Left cardiac atrium (tissue), 4 donors: ENCODE measurements at places on chromosomes 5 and 9. TPM values are rescaled to one million over a fixed set of nuclear protein-coding genes. Genes with fewer than 3 reads are reported as not detected.

LVRN gene
- total RNA-seq = 0.65 TPM

CDO1 gene
- total RNA-seq = 12.9 TPM

PRR16 gene
- 4.7 TPM for total RNA-seq

DNA sequence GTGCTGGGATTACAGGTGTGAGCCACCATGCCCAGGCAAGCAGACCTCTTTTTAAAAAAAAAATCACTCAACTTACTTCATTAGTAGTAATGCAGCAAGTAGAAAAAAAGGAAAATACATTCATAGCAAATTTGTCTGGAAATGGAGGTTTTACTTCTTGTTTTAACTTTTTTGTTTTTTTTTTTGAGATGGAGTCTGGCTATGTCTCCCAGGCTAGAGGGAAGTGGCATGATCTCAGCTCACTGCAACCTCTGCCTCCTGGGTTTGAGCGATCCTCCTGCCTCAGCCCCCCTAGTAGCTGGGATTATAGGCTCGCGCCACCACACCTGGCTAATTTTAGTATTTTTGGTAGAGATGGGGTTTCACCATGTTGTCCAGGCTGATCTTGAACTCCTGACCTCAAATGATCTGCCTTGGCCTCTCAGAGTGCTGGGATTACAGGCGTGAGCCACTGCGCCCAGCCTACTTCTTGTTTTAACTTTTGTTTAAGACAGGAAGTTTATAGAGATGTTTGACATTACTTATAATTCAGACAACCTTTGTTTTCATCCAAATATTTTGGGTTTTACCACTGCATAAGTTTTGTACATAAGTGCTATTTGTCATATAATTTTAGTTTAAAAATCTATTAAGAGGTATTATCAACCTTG, 26.5 kb downstream of the UBE2R2 start:
- DNase-seq = no peak

DNA sequence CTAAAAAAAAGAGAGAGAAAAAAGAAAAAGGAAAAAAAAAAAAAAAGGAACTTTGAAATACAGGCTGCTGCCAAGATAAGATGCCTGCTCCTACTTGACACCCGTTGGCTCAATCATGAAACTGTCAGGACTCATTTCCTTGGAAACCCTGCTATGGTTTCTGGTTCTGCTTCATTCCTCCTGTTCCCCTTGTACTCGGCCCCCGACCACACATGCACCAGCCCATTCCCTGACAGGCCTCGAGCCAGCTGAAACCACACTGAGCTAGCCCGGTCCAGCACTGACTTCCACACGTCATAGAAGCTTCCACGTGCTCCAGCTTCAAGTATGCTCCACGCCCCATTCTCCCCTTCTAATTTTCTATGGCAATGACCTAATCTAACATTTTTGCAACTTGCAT, 93.2 kb downstream of the MYO10 start:
- DNase-seq = no peak

DNA sequence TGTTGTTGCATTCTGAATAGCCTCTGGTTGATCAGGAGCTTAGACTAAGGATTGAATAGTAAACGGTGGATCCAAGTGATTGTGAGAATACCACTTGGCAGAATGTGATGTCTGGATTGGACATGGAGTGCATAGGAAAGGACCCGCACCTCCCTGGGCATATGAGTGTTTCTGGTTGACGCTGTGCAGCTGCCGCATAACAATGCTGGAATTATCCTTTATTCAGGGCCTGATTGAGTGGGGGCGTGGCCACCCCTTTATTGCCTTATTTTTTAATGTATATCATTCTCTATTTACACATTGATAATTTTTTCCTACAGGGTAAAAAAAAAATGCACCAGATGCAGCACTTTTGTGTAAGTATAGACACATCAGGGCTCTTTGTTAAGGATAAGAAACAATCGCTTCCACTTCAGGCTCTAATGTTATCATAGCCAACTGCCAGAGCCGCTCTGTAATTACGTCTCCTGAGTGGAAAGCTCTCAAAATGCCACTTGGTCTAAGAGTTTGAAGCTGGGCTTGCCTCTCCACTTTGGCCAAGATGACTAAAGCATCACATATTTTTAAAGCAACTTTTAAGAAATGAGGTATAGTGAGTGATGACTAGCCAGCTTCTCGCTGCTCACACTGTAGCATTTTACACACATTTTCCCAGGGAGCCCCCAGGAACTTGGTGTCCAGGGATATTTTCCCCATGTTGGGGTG, 5.7 kb downstream of the FGD3 start:
- no peak for DNase-seq

- no peak for DNase-seq
Measured at GRCh38 chr9:97512966-97513560, 11.6 kb downstream of the TMOD1 start.

- no peak for DNase-seq
Measured at GRCh38 chr5:139391570-139392323, 2.0 kb upstream of the MZB1 start.

DNA sequence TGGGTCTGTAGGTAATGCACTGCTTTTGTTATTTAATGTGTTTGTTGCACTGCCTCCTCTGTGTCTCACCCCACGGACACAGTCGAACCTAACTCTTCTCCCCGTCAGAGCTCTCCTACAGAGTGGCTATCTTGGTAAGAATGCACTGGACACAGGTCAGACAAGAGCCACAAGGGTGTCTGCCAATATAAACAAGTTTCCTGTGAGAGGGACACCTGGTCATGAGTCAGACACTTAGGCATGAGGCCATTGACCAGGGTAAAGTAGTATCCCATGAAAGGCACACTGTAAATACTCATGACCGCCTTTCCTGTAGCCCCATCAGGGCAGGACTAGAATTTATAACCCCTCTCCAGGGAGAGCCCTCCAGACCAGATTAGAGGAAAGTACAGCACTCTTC, 115.5 kb downstream of the SLC12A2 start:
- no peak for DNase-seq

GRCh38 chr9:21047281-21047691, 15.8 kb upstream of the HACD4 start:
- no peak for DNase-seq

GRCh38 chr9:106796771-106797170, 66.2 kb upstream of the ZNF462 start:
- DNase-seq = no peak

DNA sequence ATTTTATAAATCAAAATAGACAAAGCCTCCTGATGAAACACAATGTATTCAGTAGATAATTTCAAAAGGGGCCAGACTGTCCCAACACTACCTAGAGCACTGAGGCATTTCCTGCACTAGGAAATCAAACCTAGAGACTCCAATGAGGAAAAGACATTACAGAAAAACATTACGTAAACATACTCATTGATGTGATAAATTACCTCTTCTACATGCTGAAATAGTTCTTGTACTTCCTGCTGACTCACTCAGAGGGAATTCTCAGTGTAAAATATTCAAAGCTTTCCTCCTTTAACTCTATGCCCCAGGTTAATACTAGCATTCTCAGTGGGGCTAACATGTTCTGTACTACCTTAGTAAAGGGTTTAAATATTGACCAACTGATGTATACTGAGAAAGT, 178.0 kb downstream of the ESM1 start:
- no peak for DNase-seq

DNA sequence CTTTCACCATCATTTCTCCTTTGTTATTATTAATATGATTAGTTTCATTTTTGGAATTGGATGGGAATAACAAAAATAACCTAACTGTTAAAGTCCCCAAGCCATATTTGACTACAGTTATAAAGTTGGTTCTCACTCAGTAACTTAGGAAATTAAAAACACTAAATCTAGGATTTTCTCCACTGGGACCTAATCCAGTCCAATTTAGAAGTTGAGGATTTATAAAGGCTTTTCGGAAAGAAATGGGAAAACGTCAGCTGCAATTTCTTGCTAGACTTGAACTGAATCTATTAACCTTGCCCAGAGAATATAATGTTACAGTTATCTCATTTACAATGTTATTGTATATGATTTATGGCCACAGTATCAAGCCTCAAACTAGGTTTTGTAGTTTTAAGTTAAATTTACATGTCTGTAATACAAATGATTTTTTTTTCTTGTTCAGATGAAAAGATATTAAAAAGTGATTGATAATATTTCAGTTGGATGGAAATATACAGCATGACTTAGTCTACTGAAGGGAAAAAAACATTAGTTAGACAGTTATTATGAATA, 524.3 kb upstream of the GRAMD2B start:
- no peak for DNase-seq

- no peak for DNase-seq
Measured at GRCh38 chr9:129875181-129875611, 39.9 kb downstream of the USP20 start.

GRCh38 chr5:156340893-156341292, 13.9 kb downstream of the SGCD start:
- DNase-seq = no peak
